ENCODE measurements at places on chromosomes 4 and X.
A peak's percentile ranks its signal among the peaks of the same experiment; 100 is the strongest.

DNA sequence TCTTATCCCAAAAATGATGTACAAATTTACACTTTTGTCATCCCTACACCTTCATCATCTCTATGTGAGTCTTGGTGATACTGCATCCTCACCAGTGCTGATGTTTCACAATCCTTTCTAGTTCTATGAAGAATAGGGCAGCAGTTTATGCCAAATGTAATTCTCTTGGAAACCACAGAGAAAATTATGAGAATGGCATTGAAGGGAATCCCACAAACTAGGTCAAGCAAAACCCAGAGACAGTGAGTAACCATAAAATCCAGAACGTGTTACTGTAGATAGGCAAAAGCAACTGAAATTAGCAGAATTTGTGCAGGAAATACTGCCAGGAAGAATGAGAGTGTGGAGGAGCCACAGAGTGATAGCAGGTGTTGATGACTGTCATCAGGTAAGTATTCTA is 24.5 kb downstream of the IL15 start:
- DNase-seq = no peak

DNA sequence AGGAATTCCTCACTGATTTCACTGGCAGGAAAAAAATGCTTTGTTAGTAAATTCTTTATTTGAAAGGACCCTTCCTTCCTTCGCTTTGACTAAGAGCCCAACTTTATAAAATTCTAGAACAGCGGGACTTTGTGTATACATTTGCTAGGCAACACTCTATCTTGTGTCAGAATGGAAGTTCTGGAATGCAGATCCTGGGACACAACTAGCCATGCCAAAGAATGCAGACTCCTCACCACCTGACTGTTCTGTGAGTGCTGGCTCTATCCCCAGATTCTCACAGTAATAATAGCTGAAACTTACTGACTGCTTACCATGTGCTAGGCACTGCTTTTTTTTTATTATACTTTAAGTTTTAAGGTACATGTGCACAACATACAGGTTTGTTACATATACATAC is 73.3 kb upstream of the ZDHHC15 start:
- DNase-seq = peak; percentile 7

GRCh38 chr4:53049528-53049927 is 187.4 kb downstream of the RASL11B start:
- no peak for DNase-seq

DNA sequence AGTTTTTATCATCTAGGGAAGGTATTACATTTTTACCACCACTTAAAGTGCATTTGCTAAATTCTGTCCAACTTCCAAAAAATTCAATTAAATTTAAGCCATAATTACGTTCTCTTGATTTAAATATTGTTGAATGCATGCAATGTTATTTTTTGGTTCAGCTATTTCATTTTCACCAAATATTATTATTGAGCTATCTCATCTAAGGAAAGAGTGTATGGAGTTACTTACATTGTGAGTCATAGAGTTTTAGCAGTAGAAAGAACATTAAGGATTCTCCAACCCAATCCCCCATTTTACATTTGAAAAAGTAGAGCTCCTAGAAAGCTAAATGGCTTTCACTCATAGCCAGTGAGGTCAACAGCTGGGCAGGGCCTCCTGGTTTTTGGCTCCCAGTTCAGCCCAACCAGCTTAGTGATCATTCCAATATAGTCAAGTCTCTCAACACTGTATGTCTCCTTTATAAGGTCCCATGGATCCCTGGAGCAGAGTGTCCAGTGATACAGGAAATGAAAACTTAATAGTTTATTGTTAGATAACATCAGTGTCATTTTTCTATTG is 60.5 kb downstream of the NDNF start:
- DNase-seq = no peak

DNA sequence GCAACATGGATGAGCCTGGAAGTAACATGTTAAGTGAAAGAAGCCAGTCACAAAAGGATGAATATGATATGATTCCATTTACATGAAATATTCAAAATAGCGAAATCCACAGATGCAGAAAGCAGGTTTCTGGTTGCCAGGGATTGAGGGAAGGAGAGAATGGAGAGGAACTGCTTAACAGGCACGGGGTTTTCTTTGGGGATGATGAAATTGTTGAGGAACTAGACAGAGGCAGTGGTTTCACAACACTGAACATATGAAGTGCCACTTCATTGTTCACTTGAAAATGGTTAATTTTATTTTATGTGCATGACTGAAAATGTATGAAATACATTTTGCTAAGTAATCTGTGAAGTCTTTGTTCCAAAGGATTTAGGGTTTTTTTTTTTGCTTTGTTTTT is 182.5 kb upstream of the TBL1X start:
- DNase-seq = no peak

DNA sequence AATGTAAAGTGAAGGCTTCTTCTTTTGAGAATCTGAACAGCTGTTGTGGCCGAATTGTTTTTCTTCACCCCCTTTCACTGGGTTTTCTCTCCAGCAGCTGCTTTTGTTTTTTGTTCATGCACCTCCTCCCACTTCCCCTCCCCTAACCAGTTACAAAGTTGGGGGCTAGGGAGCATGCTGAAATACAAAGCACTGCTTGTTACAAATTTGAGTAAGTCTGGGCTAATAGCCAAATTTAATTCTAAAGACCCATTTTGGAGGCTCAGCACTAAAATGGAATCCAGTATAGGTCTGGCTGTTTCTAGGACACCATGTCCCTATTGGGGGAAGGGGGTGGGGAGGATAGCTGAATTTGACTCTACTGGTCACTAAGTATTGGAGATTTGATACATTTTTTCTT is 89.2 kb upstream of the GPM6B start:
- no peak for DNase-seq

DNA sequence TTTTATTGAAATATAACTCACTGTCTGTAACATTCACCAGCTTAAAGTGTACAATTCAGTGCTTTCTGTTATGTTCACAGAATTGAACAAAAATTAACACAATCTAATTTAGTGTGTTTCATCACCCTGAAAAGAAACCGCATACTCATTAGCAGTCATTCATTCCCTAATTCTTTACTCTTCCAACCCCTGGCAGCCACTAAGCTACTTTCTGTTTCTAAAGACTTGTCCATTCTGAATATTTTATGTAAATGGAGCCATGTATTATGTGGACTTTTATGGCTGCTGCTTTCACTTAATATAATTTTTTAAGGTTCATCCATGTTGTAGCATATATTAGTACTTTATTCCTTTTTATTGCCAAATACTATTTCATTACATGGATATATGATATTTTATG is 94.7 kb upstream of the ATP8A1 start:
- no peak for DNase-seq

DNA sequence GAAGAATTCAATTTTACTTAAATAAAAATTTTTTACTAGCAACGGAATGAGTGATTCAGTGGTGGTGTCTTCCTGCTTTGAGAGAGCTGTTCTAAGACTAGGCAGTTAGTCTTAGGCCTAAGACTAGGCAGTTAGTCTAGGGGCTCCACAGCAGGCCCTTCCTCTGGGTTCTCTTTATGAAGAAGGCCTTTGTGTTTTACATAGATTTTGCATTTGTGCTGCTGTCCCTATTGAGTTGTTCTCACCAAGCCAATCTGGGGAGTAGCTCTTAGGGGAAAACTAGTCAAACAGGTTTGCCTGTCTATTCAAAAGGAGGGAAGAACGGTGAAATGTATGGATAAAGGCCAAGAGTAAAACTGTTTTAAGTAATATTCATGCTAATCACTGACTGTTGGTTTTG is 7.6 kb downstream of the UGT8 start:
- DNase-seq = no peak

DNA sequence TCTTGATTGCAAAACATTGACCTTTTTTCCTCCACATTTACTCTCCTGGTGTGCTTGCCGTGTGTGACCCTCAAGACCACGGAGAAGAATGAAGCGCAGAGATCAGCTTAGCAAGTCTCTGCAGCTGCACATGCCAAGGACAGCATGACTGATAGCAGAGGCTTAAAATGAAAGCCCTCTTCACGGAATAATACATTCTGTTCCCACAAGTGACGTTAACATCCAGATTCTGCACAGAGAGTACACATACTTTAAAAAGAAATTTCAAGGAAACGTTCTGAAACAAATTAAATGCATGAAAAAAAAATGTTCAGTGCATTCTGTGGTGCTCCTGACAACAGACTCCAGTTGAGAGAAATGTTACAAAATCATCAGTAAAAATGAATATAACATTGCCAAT is 60.9 kb downstream of the SLC7A11 start:
- DNase-seq = no peak

- no peak for DNase-seq
Measured at GRCh38 chrX:13142891-13143290, 98.5 kb upstream of the FAM9C start.

GRCh38 chr4:142354041-142354440 is 492.1 kb downstream of the INPP4B start:
- no peak for DNase-seq

- DNase-seq = no peak
Measured at GRCh38 chr4:181213551-181213950, 1029.7 kb upstream of the TENM3 start.

DNA sequence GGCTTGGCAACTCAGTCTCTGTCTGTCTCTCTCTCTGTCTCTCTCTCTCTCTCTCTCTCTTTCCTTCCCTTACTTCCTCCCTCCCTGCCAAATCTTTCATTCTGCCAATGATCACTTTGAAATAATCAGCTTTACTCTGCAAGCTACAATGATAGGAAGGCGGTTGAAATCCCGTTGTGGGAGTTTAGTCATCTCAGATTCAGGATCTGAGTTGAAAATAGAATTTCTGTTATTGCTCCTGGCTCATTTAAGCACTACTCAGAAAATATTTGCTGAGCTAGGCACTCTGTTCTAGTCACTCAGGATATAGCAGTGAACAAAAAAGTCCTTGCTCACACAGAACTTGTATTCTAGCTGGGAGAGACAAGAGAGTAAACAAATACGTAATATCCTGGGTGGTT is 56.3 kb upstream of the DCTD start:
- no peak for DNase-seq

- DNase-seq = no peak
Measured at GRCh38 chr4:139188648-139189416, 11.8 kb upstream of the ELF2 start.

GRCh38 chrX:1034717-1035116 is 177.7 kb downstream of the CRLF2 start:
- DNase-seq = no peak

- DNase-seq = no peak
Measured at GRCh38 chrX:73289039-73289438, 74.4 kb upstream of the NAP1L2 start.

DNA sequence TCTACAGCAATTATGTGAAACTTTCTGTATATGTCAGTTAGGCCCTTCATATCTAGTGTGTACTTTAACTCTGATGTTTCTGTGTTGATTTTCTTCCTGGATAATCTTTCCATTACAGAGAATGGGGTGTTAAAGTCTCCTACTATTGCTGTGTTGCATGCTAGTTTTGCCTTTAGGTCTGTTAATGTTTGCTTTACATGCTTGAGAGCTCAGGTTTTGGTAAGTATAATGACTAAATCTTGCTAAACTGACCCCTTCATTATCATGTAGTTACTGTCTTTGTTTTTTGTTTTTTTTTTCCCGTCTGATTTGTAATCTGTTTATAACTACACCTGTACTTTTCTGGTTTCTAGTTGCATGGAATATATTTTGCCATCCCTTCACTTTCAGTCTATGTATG is 63.6 kb upstream of the UGT2B15 start:
- DNase-seq = no peak

- DNase-seq = no peak
Measured at GRCh38 chr4:87868522-87868921, 35.8 kb downstream of the MEPE start.

GRCh38 chrX:39320165-39320564 is 518.9 kb downstream of the MID1IP1 start:
- DNase-seq = no peak

DNA sequence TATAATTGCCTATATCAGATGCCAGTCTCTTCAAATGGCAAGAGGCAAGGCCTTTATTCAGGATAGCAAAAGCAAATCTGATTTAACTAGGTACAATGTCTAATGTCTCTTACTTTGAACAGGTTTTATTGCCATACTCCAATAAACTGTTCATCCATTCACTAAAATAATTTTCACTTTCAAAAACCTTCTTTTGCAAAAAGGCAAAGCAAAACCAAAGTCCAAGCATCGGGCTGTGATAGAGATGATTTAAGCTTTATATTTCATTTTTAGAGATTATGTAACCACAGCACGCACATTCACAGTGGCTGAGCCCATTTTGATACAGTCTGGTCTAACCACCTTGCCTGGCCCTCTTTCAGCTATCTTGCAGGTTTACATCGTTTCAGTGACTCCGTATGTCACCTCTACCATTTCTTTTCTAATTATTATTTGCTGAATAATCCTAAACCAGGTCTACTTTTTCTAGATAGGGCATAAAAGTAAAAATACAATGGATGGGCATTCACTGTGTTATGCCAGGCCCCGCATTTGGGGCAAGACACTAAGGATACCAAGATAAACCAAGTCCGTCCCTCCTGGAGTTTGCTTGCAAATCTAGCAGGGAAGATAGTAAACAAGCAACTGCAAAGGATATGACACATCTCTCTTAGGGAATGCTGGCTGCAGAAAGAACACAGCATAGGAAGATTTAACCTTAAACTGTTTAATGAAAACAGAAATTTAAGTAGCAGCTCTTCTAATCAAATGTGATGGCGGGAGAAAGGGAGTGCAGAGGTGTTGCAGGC is 1.8 kb downstream of the CASP3 start:
- DNase-seq = no peak

DNA sequence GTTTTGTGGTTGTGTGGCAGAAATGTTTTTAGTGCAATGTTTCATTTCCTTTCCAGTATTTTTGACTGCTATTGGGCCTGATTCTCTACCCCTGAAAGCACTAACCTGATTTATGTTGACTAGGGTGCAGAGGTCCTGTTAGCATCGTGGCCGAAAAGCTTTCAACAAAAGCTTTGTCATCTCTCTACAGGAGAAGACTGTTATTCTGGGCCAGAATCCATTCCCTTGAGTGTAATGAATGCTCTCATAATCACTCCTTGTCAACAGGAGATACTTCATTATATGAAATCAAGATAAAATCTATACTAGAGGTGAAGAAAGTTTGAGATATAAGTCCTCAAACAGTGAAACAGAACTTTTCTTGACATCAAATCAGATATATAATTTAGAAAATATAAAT is 195.5 kb downstream of the ZNF330 start:
- no peak for DNase-seq

DNA sequence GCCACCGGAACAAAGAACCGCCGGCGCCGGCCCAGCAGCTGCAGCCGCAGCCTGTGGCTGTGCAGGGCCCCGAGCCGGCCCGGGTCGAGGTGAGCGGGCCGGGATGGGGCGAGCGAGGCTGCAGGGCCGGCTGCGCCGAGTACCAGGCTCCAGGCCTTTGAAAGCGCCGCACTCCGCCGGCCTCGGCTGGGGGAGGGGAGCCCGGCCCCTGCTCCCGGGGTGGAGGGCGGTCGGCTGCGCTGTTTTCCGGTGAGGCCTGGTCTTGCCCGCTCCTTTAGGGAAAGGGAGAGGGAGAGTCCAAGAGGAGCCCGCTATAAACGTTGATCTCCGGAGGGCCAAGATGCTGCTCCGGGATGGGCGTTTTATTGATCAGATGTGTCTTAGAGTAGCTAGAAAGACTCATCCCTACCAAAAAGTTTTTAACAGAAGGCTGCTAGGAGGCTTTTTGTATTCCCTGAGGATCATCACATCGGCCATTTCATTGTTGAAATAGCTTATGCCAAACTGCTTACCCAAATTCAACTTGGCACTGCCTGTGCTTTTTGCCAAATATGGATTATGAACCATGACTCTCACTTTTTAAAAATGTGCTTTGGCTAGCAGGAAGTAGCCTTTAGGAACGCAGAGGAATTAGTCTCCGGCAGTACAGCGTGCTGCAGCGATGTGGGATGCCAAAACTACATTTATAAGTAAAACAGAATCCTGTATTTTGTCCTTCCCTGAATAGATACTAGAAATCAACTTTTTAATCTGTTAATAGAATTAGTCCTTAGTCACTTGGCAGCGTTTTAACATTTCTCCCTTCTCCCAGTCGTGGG is 760 bp downstream of the TMEM165 start:
- no peak for DNase-seq
